ENCODE measurements at places on chromosomes 5 and 9. TPM values are rescaled to one million over a fixed set of nuclear protein-coding genes. Genes with fewer than 3 reads are reported as not detected.

GABRA1 gene
- not detected for total RNA-seq

SLC46A2 gene
- not detected for total RNA-seq

RAB3C gene
- 0.05 TPM for total RNA-seq

UAP1L1 gene
- total RNA-seq: 24.6 TPM

MEF2C gene
- total RNA-seq: 1.5 TPM

SLC36A2 gene
- not detected for total RNA-seq

CAST gene
- total RNA-seq: 426 TPM

COL15A1 gene
- not detected for total RNA-seq

SLC24A2 gene
- not detected for total RNA-seq

KCNMB1 gene
- not detected for total RNA-seq

All from Caco-2 (cell line).